Activated naive CD4-positive, alpha-beta T cell treated with anti-CD3 and anti-CD28 coated beads, Interleukin-2, amount 50 U/mL, for 16 hours (primary cell): ENCODE measurements at places on chromosomes 7 and 10.
A peak's percentile ranks its signal among the peaks of the same experiment; 100 is the strongest.

GRCh38 chr7:112877691-112878460, 87.7 kb upstream of the TMEM168 start:
- no peak for DNase-seq

DNA sequence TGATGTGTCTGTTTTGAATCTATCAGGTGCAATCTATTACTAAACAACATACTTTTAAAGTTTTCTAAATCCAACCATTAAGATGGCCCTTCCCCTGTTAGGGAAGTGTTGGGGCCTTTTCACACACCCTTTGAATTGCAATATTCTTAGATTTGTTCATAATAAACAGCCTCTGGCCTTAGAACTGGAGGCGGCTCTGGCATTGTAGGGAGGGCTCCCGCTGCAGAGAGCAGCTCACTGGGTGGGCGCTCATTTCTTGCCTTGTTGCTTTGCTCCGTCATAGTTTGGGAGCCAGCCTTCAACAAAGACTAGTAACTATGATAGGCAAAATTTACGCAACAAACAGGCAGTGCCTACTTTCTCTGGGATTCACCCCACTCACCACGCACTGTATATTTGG, 4.2 kb upstream of the HOXA10 start:
- DNase-seq: peak; percentile 1

- DNase-seq: no peak
These were observed 37.9 kb downstream of the ADAM12 start for GRCh38 chr10:126350216-126350992.

DNA sequence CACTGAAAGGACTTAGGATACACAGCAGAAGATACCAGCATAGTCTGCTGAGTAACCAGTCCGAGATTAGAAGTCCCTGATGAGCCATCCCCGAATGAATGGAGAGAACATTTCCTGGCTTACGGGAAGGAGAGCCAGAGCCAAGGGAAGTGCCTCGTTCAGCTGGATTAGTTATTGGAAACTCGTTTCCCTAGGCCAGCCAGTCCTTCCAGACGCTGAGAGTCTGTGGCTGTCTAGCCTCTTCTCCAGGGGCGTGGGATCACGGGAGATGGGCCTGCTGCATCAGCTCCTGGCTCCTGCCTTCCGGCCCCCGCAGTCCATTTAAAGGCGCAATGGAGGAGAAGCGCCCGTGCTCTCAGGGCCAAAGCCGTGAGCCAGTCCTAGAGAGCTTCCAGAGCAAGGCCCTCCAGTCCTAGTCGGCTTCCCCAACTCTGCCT, 712.8 kb downstream of the PARD3 start:
- DNase-seq: no peak

- no peak for DNase-seq
These were observed 13.6 kb upstream of the KAZALD1 start for GRCh38 chr10:101047961-101048892.

DNA sequence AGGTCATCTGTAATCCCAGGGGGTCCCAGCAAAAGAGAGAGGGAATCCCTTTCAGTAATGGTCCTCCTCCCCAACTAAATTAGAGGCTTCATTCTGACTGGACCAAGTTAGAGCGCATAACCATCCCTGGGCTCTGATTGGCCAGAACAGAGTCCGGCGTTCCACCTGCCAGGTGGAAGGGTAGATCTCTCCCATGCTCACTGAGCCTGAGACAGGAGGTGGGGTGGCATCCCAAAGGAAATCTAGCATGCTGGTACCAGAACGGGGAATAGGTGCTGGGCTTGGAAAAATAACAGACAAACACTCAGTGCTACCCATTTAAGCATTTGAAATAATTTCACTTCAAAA, 21.0 kb upstream of the TSPAN33 start:
- no peak for DNase-seq

DNA sequence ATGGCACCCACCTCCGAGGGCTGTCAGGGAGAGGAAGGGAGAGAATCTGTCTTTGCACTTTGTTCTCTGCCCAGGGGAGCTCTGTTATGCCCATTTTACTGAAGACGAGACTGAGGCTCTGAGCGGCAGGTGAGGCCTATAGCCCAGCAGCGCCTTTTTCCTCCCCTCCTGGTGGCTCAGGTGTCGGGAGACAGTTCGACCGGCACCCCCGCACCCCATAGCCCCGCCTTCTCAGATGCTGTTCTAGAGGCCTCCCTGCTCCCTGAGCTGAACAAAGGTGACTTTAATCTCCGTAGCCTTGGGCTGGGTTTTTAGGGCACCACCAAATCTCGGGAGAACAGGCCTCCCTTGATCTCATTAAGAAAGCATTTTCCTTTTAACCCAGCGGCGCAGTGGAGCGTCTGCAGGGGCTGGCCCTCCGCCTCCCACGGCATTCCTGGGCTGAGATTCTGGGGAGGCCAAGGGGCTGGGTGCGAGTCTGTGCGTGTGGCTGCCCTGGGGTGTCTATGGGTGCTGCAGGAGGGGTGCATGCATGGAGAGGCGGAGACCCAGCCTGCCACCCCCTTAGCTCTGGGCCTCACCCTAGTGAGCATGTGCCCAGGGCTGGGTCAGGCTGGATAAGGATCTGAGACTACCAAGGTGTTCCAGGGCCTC, 3.3 kb downstream of the LFNG start:
- DNase-seq: peak; percentile 37
